ENCODE measurements at places on chromosomes 3 and 15.
A peak's percentile ranks its signal among the peaks of the same experiment; 100 is the strongest.

DNA sequence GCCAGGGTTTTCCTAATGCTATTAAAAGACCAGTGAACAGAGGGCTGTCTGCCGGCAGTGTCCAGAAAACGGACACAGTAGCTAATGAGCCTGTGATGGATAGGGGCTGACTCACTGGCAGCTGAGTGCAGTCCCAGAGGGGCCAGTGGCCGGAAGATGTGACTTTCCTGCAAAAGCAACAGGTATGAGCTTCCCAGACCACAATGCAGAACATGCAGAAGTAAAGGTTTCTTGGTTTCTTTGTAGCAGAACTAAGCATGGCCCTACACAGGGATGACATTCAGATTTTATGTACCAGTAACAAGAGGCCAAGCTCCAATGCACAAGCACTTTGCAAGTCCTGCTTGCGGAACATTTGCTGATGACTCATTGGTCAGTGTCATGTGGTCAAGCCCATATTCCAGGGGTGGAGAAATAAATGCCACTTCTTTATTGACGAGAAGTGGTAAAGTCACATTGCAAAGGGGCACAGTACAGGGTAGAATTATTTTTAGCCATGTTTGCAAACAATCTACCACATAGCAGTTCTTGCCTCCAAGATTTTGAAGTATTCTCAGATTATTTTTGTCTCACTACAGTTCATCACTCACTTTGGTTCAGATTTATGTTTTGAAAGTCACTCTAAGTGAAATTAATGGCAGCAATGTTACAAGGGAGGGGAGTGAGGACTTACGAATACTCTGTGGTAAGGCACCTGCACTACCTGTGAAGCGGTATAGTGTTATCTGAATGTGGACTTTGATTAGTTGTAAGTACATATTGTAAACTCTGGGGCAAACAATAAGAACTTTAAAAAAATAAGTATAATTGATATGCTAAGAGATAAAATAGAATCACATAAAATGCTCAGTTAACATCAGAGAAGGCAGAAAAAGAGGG is 263.3 kb downstream of the ABHD5 start:
- DNase-seq, result no peak

DNA sequence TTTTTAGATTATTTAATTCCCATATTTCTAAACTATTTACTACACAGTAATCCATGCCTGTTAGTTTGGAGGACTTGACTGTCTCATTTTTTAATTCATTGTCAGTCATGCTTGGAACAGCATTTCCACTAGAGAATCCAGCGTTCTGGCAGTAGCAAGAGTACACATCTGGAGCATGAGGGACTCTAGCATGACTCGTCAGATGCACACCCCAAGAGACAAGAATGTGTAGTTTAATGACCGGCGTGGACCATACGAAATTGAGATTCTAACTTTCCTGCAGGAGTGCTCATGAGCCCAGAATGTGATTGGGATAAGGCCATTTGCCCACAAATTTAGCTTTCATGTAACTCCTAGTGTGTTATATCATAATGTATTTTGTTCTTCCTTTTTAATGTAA is 48.9 kb downstream of the ASB7 start:
- DNase-seq, result no peak

GRCh38 chr3:66484106-66484844 is 16.5 kb downstream of the LRIG1 start:
- no peak for DNase-seq

- DNase-seq, result no peak
These were observed 214.7 kb upstream of the ZBTB20 start for GRCh38 chr3:115361806-115362205.

- DNase-seq, result no peak
These were observed 36.8 kb downstream of the MTMR10 start for GRCh38 chr15:30954674-30955073.

DNA sequence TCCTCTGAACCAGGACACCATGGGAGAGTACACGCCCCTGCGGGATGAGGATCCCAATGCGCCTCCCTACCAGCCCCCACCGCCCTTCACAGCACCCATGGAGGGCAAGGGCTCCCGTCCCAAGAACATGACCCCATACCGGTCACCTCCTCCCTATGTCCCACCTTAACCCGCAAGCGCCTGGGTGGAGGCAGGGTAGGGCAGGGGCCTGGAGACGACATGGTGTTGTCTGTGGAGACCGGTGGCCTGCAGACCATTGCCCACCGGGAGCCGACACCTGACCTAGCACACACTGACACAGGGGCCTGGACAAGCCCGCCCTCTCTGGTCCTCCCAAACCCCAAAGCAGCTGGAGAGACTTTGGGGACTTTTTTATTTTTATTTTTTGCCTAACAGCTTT is 21.2 kb upstream of the BSN start:
- no peak for DNase-seq

- no peak for DNase-seq
These were observed 227.3 kb downstream of the FOXP1 start for GRCh38 chr3:71356265-71356664.

GRCh38 chr15:69098771-69099170 is 61.7 kb upstream of the GLCE start:
- DNase-seq, result no peak

GRCh38 chr15:68989541-68990230 is 24.8 kb upstream of the NOX5 start:
- no peak for DNase-seq

DNA sequence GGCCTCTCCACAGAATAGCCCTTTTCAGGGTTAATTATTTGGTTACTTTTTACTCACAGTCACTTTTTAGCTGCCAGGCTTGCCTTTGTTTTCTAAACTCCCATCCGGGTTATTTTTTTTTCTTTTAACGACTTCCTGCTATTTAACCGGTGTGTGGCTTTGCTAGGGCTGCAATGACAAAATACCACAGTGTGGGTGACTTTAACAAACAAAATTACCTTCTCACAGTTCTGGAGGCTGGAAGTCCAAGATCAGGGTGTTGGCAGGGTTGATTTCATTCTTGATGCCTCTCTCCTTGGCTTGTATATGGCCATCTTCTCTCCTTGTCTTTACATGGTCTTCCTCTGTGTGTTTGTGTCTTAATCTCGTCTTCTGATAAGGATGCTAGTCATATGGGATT is 91.5 kb downstream of the IL1RAP start:
- DNase-seq, result peak; percentile 15

DNA sequence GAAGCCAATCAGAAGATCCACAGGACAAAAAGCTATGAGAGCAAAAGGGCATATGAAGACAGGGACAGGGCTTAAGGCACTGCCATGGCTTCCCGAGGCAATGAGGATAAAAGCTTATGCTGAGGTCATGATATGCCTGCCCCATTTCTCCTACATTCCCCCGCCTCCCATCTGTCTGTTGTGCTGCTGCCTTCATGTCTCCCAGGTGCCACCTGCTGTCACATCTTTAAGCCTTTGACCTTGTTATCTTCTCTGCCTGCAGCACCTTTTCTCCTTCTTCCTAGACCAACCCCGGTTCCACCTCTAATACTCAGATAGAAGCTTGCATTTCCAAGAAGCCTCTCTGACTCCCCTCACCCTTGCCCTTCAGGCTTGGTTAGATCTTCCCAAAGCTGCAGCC is 213.8 kb downstream of the ARRDC4 start:
- DNase-seq, result no peak

DNA sequence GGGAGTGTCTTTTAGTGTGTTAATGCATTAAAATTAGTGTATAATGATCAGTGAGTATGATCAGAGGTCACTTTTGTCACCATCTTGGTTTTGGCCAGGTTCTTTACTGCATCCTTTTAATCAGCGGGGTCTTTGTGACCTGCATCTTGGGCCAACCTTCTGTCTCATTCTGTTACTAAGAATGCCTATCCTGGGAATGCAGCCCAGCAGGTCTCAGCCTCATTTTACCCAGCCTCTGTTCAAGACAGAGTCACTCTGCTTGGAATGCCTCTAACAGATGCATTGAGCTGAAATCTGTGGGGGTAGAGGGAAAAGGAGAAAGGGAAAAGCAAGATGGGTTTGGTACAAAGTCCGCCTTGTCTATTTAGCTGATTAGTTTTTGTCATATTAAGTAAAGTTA is 5.3 kb upstream of the BLOC1S6 start:
- DNase-seq, result no peak

GRCh38 chr3:58490860-58491501 is 915 bp upstream of the KCTD6 start:
- peak; percentile 7 for DNase-seq

DNA sequence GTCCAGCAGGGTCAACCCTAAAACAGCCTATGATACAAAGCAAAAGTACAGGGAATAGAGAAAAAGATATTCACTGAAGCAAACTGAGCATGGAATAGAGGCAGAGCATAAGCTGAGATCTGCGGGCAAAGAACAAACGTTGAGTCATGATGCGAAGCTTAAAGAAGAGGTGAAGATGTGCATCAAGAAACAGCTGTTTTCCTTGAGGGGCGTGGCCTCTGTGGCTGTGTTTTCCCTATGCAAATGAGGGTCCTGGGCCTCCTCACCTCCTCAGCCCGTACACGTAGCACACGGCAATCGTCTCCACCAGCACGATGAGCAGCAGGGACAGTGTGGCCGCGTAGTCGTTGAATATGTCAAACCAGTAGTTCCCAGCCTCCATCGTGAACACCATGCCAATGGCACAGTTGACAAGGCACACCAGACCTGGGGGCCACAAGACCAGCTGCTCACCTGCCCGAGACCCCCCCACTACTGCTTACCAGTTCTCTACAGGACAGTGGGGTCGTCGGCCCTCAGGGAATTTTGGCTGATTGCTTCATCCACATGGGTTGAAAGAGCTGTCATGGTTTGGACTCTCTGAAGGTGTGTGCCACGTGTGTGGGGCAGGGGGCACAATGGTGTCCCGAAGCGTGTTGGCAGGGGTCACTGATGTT is 33.6 kb downstream of the SLC6A20 start:
- DNase-seq, result no peak

GRCh38 chr15:44157679-44158078 is 37.4 kb downstream of the FRMD5 start:
- DNase-seq, result peak; percentile 68

- DNase-seq, result no peak
These were observed 29.5 kb upstream of the FAM3D start for GRCh38 chr3:58696093-58696492.

DNA sequence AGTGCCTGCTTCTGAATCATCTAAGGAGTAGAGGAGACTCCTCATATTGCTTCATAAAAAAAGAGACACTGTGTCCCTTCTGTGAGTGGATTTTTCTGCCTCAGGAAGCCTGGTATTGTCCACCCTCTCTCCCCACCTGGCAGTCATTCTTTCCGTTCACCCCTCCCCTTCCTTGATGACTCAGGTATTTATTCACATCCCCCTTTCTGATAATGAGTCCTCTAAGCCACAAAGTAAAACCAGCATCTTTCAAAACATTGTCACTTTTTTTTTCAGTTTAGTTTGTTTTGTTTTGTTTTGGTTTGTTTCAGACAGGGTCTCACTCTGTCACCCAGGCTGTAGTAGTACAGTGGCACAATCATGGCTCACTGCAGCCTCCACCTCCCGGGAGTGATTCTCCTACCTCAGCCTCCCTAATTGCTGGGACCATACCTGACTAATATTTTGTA is 65.2 kb upstream of the UBE2E1 start:
- peak; percentile 84 for DNase-seq

- no peak for DNase-seq
These were observed 209.4 kb upstream of the DPH6 start for GRCh38 chr15:35755237-35755802.

DNA sequence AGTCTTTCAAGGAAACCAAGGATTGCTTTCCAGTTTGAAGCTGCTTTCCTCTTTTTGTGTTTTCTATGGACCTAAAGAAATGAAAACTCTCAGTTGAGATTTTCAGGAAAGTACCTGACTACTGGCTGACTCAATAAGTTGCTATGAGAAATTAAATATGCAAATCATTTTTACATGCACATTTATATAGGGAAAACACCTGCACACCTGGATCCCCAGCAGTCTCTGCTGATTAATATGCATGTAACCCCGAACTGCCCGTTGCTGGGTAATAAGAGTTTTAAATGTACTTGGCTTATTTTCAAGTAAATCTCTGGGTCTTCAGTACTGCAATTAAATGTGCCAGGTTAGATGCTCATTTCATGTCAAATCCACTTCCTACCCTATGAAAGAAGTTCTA is 77.2 kb downstream of the KBTBD8 start:
- DNase-seq, result no peak

- DNase-seq, result no peak
These were observed 54.3 kb upstream of the THSD4 start for GRCh38 chr15:71060983-71061382.

- no peak for DNase-seq
These were observed 870.3 kb downstream of the NAALADL2 start for GRCh38 chr3:175729466-175729865.

DNA sequence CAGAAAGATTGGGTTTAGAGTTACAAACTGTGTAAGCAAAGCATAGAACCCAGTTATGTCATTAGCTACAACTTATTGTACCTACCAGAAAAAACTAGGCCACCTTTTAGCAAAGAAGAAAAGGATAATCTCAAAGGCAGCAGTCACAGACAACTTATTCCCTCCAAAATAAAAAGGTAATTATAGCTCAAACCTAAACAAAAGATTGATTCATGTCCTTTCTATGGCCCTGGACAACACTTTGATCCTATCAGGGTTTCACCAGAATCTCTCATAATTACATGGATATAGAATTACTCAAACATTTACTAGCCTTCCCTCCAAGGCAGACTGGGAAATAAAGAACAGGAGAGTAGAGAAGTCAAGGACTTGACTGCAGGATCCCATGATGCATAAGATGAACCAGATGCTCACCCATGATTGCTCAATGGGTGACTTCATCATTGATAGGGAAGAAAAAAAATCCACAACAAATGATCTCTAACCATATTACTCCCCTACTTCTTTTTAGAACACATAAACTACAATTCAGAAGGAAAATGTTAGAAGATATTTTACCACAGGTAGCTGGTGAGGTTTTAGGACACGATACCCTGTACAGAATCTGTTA is 17.4 kb downstream of the DET1 start:
- DNase-seq, result no peak

GRCh38 chr3:25747033-25747432 is 36.2 kb downstream of the NGLY1 start:
- DNase-seq, result no peak

DNA sequence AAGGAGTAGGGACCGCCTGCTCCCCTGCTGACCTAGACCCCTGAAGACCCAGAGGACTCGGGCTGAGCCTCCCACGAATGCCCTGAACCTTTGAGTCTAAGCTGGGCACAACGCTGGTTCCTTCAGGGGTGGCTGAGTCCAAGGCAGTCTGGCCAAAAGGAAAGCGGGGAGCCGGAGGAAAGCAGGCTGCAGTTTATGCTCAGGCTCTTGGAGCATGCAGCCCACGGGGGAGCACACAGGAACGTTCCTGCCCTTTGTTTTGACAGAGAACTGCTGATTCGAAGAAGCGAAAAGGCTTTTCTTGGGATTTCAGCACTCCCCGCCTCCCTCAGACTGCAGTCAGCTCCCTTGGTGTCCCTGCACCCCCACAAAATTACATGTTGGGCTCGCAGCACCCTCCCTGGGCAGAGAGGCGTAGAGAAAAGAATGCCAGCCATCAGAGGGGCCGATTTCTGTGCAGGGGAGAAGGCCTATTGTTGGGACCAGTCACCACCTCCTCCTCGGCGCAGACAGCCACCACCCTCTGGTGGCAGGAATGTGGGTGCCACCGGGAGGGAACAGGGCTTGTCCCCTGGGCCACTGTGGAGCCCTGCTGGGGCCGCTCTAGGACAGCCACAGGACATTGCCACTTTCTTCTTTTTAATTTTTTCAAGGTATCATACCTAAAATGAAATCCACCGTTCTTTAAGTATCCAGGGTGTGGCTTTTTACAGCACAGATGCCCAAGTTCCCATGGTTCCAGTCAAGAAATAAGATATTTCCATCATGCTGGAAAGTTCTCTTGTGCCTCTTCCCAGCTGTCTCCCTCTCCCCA is 72.2 kb downstream of the SMAD6 start:
- DNase-seq, result peak; percentile 88
